Stimulated activated CD4-positive, alpha-beta T cell treated with anti-CD3 and anti-CD28 coated beads, Interleukin-1b, Interleukin-23, amount 100 ng/mL, for 48 hours (primary cell): ENCODE measurements at places on chromosomes 6 and 20.

DNA sequence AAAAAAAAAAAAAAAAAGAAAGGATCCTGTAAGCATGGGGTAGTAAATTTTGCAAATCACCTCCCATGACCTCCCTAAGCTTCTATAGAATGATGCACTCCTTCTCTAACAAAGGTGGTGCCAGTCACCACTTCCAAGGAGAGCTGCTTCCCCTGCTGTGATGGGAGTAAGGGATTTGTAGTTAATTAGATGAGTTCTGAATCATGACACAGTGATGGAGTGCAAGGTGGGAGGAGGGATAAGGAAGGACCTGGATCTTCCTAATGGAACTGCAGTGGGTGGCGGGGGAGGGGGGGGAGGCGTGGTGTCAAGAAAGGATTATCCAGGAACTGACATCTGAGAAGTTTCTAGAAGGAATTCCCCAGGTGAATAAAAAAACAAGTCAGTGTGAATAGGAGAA is 47.8 kb downstream of the NRN1 start:
- DNase-seq: no peak

DNA sequence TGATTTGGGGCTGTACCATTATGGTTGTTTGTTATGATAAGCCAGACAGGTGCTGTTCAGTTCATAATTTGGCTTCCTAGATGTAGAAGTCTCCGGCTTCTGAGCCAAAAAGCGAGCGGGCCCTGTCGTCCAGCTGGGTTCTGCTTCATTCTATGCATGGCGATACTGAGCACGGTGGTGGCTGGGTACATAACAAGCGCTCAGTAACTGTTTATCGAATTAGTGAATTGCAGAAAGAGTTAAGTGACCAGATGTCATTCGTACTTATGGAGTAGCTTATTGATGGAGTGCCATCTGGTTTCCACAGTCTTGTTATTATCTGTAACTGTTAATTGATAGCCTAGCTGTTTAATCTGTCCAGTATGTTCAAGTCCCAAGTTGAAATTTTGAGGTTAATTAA is 85.0 kb downstream of the DTD1 start:
- no peak for DNase-seq

DNA sequence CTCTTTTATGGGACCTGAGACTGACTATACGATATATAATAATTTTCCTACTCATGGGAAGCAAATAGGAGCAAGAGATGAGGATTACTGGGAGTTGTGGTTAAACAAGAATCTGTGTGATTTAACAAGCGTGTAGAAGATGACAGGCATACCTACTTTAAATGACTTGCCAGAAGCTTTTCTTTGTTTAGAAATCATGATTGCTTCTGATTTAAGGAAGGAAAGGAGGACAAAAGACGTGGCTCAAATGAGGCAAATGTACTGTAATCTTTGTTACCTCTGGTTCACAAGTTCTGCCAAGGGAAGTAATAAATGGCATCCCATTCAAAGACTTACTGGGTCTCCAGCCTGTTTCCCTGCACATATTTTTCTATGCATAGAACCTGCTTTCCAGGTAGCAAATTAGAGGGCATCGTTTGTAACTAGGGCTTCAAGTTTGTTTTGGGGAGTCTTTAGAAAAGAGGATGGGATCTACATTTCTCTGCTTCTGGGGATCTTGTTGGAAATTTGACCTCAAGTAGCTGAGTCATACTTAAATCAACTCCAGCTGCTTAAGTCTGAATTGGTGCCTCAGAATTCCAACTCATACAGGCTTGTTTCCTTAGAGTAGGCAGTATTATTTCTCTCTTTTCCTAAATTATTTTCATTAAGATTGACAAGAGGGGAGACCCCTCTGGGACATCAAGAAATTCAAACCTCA is 2.9 kb upstream of the TRMT11 start:
- no peak for DNase-seq

GRCh38 chr6:42522942-42523814 is 40.7 kb upstream of the UBR2 start:
- no peak for DNase-seq

DNA sequence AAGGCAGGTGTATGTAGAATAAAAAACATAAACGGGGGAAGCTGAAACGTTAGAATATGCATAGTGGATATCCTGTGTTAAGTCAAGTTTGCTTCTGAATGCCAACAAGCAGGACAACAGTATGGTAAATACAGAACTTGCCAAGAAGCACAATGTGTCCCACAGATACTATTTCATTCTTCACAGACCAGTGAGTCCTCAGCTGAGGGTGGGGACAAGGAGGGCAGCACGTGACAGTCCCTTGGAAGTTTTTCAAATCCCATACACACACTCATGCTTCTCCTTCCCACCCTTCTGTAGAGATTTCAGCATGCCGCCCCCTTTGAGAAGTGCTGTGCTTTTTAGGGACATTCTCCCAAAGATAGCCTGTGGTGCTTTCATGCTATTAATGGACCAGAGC is 268.5 kb upstream of the ECI2 start:
- DNase-seq: no peak

DNA sequence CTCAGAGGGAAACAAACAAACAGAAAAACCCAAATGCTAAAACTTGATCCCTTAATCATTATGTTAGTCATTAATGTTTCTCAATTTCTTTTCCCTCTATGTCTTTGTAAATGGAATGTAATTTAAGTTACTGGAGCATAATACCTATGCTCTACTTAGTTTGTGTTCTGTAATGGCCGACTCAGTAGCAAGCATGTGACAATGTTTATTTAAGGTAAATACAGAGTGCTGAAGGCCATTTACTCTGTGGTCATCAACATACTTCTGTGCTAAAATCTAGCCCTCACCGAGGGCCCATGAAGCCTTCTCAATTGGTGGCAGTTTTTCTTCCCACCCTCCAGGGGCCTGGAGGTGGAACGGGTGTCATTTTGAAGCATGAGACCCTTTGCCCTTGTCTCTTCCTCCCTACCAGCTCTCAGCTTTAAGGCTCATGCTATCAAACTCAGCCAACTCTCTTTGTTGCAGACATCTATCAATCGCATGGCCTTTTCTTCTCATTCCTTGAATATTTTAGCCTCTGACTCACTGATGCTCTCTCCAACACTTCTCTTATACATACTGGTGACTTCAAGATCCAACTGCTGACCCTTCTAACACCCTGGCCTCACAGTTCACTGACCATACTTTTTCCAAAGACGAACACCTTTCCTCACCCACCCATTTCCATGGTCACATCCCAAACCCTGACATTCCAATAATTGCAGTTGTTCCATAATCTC is 48.2 kb downstream of the STX7 start:
- DNase-seq: no peak

DNA sequence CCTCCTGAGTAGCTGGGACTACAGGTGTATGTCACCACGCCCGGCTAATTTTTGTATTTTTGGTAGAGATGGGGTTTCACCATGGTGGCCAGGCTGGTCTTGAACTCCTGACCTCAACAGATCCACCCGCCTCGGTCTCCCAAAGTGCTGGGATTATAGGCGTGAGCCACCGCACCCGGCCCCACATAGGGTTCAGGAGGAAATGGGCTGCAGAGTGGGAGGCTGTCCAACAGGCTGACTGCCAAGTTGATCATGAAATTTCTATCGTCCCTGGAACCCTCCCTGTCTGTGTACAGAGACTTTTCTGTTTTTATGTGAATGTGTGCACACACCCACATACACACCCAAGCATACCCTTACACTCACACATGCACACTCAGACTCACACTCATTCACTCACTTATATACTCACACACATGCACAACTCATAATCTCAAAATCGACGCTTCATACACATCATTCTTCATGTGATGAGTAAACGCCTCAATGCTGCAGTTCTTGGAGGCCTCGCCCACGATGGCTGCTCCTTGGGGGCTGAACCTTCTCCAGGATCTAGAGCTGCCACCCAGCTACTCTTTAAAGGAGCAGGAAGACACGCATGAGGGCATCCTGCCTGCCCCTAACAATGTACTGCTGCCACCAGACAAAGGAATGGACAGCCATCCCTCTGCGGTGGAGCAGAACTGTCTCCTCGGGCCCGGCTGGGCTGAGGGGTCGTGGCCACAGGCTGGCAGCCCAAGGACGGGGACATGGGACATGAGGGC is 35.6 kb downstream of the SUN5 start:
- DNase-seq: peak; percentile 74

DNA sequence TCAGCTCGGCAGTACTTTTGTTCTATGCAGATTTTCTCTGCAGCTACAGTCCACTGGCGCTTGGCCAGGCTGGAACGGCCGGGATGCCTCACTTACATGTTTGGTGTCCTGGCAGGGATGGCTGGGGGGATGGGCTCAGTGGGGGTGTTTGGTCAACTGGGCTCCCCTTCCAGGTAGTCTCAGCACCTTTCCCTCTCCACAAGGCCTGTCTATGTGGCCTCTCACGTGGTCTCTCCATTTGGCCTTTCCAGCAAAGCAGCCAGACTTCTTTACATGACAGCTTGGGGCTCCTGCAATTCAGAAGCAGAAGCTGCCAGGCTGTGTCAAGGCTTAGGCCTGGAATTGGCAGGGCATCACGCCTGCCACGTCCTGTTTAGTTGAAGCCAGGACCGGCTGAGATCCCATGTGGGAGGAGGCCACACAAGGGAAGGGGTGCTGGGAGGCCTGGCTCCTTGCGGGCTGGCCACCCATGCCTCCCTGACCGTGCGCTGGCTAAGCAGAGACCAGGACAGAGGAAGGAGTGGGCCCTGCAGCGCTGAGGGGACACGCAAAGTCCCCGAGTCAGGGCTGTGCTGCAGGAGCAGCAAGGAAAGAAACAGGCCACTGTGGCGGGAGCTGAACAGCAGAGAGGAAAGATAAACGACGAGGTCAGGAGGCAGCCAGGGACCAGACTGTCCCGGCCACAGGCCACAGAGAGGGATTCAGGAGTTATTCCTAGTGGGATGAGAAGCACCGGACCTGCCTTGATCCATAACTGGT is 38.9 kb downstream of the MGME1 start:
- no peak for DNase-seq

DNA sequence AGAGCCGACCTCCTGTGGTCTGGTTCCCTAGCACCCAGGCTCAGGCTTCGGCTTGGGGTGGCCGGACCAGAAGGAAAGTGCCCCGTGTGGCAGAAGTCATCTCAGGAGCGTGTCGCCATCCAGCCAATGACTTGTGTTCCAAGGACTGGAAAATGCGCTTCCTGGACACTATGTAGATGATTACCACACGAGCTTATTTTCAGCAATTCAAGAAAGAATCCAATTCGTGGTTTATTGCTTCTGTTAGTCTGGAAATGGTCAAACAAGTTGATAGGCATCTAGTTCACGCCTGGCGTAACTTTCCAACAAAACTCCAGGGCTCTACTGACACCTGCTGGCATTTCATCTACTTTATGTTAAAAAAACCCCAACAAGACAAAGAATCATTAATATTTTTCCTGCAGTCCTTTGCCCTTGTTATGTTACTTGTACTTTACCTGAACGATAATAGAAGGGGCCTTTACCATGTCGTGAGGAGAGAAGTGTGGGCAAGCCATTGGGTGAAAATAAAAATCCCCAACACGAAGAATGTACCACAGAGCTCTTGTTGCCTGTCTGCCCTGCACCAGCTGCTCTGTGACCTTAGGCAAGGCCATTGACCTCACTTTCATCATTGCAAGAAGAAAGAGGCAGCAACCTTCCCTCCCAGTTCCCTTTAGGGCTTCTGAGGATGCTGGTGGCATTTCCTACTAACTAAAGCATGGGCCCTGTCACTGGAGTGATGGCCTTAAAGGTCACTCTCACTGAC is 154.7 kb upstream of the LAMP5 start:
- no peak for DNase-seq

- no peak for DNase-seq
Measured at GRCh38 chr6:75952128-75952527, 120.3 kb downstream of the IMPG1 start.

DNA sequence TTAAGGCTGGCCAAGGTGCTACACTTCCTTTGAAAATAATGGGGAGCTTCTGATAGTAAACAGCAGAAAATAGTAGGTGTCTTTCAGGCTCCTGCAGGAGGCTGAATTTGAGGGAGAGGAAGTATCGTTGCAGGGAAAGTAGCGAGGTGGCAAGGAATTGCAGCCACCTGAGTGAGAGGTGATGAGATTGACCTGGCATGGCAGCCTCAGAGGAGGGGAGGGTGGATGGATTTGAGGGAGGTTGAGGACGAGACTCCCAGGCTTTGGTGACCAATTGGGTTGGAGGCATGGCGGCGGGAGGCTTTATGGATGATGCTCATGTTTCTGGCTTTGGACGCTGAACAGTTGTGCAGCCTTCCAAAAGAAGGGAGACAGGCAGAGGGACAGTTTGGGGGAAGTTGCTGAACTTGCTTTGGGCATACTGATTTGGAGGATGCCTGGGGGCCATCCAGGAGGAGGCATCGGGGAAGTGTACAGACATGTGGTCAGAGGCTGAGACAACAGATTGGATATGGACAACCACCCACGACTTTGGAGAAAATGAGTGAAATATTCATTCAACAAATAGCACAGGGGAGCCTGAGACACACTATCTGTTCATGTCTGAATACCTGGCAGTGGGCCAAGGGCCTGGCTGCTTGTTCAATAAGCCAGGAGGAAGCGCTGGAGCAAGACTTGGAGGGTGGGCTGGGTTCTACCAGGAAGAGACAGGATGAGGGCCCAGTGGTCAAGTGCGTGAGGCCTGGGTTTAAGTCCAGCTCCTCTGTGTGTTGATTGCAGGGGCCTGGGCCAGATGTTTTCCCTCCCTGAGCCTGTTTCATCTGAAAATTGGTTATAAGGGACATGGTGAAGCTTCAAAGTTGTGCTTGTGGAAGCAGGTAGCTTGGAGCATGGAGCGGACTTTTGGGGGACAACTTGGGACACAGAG is 113.2 kb downstream of the CEBPB start:
- DNase-seq: no peak

DNA sequence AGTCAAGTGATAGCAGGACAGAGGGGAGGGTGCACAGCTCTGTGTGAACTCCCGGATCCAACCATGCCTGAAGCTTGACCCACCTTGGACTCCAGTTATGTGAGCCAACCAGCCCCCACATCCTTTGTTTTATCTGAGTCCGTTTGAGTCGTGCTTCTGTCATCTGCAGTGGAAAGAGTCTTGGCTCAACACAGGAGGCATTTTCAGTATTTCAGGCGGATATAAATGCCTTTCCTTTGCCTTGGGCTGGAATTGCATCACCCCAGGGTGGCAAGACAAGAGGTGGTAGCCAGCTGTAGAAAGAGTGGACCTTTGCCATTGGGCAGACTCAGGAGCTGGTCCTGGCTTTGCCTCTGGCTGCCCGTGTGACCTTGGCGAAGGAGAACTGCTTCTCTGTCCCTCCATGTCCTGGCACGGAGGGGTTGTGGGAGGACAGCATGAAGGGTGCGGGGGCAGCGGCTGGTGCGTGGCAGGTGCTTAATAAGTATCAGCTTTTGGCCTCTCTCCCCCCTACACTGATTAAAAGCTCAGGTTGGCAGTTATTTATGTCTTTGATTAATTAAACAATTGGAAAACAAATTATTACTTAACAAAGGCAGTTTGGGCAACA is 42.6 kb upstream of the APCDD1L start:
- no peak for DNase-seq
